ENCODE measurements at places on chromosomes 3 and 15.

- DNase-seq: no peak
Observed at GRCh38 chr3:153442799-153443487, 280.9 kb downstream of the RAP2B start.

- peak; percentile 22 for DNase-seq
Observed at GRCh38 chr3:48655606-48656005, 7.1 kb downstream of the CELSR3 start.

GRCh38 chr15:92159481-92159880, 234.2 kb upstream of the ST8SIA2 start:
- DNase-seq: no peak

DNA sequence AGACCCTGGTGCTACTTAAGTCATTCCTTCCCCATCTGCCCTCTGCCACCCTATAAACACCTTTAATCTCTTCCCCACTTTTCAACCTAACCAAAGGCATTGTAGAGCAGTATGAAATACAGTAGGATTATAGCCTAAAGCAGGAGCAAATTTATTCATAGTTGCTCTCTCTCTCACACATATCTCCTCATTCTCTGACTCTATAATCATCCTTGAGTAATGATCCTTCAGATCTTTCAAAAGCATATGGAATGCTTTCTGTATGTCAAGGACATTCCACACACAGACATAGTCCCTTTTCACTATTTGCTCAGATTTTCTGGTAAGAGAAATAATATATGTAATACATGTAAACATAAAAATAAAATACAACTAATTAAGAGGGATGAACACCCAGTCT, 54.1 kb downstream of the TRPC1 start:
- DNase-seq: no peak

GRCh38 chr15:95610945-95611344, 719.6 kb upstream of the NR2F2 start:
- no peak for DNase-seq

GRCh38 chr3:89098964-89099585, 8.3 kb upstream of the EPHA3 start:
- DNase-seq: no peak

- no peak for DNase-seq
Observed at GRCh38 chr3:50264383-50264963, 4.5 kb upstream of the SEMA3B start.

GRCh38 chr3:66322436-66322835, 101.6 kb downstream of the SLC25A26 start:
- DNase-seq: no peak

GRCh38 chr3:165507060-165507459, 310.9 kb upstream of the SLITRK3 start:
- no peak for DNase-seq

DNA sequence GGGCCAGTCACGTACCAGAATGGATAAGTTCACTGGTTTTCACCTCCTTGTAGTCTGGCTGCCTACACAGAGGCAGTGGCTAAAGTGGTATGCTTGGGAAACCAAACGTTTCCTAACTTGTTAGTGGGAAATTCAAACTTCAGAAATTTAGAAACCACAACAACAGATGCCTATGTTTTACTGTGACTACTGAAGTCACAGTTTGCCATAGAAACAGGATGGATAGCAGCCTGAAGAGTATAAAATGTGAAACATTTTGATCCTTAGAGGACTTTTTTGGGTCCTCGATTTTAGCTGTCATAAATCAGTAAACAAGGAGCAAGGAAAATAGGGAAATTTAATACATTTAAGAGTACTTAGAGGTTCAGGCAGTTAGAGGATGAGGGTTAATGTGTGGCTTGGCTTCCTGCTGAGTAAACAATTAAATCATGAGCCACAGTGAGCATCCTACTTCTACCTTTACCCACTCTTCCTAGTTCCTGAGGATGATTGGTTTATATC, 48.6 kb downstream of the CMSS1 start:
- DNase-seq: no peak

DNA sequence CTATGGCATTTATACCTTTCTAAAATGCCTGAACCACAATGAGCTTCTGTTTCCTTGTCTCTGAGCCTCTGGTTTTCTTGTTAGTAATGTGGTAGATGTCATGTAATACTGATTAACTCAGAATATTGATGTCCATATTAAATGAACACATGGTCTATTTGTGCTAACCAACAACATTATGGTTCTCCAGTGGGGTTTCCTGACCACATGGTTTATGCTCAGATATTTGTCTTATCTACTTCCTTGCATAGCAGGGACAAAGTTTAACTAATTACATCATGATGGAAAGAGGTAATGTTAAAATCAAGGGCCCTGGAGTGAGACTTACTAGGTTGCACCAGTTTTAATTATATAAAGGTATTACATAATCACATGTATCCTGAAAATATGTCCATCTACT, 62.6 kb upstream of the SCN10A start:
- no peak for DNase-seq

DNA sequence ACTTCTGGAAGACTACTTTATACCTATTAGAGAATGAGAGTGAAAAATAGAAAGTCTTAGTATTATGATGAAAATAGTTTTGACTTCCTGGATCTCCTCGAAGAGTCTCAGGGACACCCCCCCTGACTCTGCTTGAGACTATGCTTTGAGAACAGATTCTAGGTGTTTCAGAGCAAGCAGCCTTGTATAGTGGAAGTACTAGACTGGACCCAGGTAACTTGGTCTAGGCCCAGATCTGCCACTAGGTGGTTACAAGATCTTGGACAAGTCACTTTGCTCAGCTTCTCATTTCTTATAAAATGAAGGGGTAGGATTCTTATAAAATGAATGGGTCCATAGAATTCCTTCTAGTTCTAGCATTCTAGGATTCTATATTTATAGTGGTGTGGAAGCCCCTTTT, 9.1 kb downstream of the ABHD5 start:
- no peak for DNase-seq

DNA sequence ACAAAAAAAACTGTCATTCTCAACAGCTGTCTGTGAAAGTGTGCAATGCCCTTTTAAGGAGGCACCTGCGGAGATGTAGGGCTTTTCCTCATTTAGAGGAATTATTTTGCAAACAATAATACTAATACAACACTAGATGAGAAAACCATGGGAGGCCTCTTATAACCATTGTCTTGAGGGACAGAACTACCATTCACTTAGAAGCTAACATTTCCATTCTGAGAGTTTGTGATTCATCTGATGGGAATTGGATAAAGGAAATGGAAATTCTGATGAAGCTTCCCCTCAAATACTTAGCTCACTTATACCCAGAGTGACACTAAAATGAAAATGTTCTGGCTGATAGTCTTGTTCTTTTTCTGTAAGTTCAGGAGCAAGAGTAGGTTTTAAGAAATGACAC, 147.7 kb downstream of the CADPS start:
- DNase-seq: no peak

- no peak for DNase-seq
Observed at GRCh38 chr15:95152741-95153140, 921.4 kb downstream of the MCTP2 start.

DNA sequence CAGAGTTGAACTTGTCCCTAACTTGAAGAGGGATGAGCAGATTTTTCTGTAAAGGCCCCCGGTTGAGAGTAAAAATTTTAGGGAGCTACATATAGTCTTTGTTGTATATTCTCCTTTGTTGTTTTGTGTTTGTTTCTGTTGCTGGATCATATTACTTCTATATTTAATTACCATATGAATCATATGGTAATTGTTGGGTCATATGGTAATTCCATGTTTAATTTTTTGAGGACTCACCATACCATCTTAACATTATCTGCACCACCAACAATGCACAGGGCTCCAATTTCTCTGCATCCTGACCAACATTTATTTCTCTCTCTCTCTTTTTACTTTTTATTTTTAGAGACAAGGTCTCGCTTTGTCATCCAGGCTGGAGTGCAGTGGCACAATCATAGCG, 7.4 kb upstream of the ZFYVE19 start:
- DNase-seq: no peak

DNA sequence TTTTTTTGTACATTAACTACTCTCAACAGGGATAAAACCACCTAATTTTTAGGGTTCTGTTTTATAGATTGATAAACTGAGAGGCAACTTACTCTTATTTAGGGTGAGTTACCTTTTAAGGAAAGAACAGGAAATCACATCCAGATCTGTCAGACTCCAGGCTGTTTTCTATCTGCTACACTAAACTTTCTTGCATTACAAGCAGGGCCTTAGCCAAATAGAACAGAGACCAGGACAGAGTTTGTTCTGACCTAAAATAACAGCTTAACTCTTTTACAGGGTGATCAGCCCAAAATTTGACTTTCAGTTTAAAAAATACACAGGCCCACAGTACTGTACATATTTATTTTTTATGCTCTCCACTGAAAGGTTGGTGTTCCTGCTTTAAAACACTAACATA, 38.6 kb downstream of the SGO1 start:
- no peak for DNase-seq

- DNase-seq: no peak
Observed at GRCh38 chr3:27990324-27990723, 251.1 kb upstream of the CMC1 start.

GRCh38 chr3:4813909-4814304, 165.3 kb upstream of the BHLHE40 start:
- DNase-seq: no peak

DNA sequence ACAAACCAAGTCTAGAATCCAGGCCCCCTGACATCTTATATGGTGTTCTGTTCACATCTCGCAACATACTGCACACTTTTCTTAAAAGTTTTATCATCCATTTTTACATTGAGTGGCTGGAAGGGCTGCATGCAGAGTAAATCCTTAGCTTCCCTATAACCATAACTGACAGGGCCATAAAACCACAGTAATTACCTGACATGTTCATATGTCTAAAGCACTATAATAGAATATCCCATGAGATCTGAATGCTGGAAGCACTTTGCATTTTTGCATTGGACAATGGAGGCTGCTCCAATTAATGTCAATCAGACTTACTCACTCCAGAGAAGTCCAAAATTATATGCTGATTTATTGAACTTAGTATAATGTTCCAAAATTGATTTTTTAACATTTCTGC, 86.6 kb upstream of the HES1 start:
- no peak for DNase-seq

DNA sequence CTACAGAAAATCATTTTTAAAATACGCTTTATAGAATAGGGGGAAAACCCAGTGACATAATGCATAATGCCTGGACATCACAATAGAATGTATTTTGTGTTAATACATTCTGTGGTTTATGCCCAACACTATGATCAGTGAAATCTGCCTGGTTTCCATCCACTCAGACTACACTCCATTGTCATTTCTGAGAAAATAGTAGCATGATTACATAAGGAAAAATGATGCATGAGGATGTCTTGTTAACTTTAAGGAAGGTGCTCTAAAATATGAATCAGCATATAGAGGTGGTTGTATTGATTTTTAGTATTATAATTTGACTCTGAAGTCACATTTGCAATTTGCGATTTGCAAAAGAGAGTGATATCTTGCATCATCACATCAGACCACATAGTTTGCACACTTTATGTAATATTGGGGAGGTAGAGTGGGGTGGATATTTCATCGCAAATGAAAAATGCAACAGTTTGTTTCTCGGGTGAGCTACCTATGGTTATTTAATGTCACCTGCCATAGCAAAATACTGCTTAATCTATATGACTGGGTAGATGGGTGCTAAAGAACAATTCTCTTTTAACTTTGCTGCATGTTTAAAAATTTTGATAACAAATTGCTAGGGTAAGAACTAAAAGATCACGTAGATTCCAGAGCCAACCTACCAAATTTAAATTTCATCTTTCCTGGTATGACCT, 403.9 kb downstream of the IL5RA start:
- no peak for DNase-seq

DNA sequence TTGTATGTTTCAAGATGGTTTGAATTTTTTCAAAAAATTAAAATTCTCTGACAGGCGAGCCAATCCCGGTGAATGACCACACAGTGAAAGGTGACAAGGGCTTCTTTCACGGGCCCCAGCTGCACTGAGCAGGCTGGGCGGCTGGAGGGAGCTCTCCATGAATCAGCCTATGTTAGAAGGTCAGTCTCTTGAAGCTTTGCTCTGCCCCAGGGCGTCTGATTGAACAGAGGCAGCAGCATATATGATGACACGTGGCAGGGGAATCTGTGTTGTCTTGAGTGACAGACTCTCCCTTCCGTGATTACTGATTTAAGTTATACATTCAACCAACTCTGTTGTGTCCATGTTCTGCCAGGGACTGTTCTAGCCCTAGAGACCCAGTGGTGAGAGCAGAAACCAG, 51.5 kb downstream of the ISG20 start:
- no peak for DNase-seq

- DNase-seq: no peak
Observed at GRCh38 chr3:18284716-18285115, 140.4 kb downstream of the SATB1 start.

DNA sequence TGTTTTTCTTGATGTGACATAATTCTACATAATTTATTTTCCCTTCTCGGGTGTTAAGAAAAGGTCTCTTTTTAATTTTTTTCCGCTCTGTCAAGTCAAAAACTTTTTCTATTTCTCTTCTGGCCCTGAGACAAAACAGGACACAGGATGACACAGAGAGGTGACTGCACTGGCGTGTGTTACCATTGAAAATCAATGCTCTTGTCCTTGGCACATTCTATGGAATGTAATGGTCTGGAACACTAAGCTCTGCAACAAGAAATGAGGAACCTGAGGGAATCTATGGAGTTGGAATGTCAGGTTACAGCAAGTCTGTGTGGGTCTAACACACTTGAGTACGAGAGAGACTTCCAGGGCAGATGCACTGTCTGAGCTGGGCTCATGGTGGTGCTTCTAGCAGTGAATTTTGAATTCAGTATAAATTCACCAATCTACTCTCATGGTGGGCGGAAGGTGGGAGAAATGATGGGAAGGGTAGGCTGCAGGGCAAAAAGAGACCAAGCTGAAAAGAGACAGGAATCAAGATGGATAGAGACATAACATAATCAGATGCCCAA, 508.3 kb downstream of the TUSC7 start:
- no peak for DNase-seq

GRCh38 chr3:39000008-39000450, 51.7 kb downstream of the SCN11A start:
- DNase-seq: no peak

DNA sequence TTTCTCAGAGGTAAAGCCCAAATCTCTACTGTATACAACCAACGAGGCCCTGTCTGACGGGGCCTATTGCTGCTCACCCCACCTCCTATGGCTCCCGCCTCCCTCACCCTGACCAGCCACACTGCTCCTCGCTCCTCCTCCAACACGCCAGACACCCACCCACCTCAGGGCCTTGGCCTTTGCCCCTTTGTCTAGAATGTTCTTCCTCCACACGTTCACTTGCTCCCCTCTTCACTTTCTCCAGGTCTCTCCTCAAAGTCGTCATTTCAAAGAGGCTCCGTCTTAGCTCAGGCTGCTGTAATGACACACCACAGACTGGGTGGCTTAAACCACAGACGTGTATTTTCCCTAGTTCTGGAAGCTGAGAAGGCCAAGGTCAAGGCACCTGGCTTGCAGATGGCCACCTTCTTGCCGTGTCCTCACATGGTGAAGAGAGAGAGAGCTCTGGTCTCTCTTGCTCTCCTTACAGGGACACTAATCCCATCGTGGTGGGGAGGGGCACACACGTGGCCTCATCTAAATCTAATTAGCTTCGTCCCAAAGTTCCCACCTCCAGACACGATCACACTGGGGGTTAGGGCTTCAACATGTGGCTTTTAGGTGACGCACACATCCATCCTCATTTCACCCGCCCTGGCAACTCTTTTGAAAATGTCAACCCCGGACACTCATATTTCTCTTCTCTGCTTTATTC, 98.2 kb downstream of the TLE3 start:
- no peak for DNase-seq

GRCh38 chr3:115766587-115767482, 143.5 kb downstream of the GAP43 start:
- no peak for DNase-seq
